ENCODE measurements at places on chromosomes 11 and 22.

DNA sequence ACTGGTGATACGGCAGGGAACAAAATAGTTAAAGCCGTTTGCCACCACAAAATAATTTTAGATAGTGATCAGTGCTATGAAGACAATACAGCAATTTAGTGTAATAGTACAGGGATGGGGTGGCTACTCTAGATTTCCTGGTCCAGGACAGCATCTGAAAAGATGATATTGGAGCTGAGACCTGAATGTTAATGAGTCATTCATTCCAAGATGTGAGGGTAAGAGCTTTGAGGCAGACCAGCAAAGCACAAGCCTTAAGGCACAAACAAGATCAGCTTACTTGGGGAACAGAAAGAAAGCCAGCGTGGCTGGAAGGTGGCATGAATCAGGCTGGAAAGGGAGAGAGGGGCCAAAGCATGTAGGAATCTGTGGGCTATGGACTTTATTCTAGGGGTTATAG is 132.3 kb downstream of the TRIM44 start:
- no peak for DNase-seq

- DNase-seq = no peak
These were observed 1558.6 kb upstream of the RAG2 start for GRCh38 chr11:38156495-38157146.

DNA sequence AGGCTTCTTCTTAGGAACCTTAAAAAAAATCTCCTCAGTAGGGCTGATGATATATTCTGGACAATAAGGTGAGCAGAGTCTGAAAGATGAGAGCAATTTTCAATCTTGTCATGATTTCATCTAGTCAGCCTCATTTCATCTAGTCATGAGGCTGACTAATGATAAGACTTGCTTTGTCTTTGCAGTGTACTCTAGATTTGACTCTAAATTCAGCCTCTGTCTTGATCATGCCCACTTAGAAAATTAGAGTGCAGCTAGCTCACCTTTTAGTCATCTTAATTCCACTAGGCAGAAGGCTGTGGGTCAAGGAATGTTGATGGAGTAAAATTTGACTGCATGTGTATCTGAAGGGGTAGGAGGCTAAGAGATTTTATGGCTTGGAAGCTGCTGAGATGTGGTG is 5.5 kb downstream of the EHF start:
- no peak for DNase-seq

DNA sequence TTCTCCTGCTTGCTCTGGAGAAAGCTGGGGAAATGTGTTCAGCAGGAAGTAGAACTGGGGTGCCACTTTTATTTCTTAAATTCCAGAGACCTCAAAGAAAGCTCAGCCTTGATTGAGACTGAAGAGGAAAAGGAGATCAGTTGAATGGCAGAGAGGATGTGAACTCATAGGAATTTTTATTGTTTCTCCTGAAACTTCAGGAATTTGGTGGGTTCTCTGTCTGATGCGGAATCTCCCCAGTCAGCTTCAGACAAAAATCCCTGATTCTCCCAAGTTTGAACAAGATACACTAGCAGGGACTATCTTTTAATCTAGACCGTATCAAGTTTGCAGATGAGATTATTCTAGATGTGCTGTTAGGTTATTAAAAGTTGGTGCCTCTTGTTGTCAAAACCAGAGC is 23.0 kb downstream of the EHF start:
- DNase-seq = no peak

DNA sequence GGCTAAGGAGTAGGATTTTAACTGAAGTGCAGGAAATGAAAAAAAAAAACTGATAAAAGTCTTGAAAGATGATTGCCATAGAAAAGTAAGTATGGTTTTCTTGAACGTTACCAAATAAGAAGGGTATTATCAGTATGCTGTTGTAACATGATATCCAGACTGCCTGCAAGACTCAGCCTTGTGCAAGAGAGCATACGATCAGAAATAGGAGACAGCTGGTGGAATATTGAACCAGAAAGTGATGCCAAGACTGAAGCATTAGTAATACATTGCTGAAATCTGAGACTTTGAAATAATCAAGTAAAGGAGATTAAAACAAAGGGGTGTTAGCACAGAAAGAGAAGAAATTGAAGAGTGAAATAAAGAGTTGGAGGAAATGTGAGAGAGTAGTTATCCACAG is 452.7 kb upstream of the CNTN5 start:
- DNase-seq = no peak

- DNase-seq = no peak
These were observed 604.9 kb downstream of the BUD13 start for GRCh38 chr11:116167706-116168458.
